ENCODE measurements at places on chromosomes 1 and 21.
A peak's percentile ranks its signal among the peaks of the same experiment; 100 is the strongest.

- DNase-seq = peak; percentile 39
Measured at GRCh38 chr1:1299686-1300351, 7.9 kb downstream of the ACAP3 start.

GRCh38 chr1:33092438-33092837 lies 11.5 kb downstream of the AZIN2 start:
- DNase-seq = no peak

DNA sequence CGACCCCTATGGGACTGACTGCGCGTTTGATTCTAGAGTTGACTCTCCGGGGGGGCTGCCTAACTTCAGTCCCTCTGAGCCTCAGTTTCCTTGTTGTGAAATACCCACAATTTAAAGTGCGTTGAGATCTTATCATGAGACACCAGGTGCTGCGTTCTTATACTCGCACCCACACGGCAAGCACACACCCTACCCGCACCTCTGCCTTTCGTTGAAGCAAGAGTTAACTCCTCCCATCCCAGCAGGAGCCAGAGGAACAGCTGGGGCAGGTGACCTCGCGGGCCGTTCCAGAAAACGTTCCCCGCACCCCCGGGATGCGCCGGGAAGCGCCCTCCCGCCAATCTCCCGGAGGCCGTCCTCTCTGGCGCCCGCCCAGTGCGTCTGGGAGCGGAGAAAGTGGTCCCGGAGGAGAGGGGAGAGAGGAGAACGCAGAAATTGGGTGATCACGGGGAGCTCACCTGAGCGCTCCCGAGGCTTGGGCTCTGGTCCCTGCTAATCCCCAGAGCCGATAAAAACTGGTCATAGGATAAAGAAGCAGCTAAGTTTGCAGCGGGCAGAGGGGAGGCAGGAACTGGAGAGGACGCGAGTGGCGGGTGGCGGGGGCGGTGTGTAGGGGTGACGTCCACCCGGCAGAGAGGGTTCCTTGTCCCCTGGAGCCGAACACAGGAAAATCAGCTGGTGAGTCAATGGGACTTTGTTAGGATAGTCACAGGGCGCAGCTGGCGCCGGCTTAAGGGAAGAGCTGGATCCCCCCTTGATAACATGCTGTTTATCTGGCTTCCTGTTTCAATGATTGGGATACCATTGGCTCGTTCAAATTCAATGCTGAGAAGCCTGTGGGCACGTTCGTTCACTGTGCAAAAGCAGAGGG lies 869 bp downstream of the NAV1 start:
- DNase-seq = no peak

DNA sequence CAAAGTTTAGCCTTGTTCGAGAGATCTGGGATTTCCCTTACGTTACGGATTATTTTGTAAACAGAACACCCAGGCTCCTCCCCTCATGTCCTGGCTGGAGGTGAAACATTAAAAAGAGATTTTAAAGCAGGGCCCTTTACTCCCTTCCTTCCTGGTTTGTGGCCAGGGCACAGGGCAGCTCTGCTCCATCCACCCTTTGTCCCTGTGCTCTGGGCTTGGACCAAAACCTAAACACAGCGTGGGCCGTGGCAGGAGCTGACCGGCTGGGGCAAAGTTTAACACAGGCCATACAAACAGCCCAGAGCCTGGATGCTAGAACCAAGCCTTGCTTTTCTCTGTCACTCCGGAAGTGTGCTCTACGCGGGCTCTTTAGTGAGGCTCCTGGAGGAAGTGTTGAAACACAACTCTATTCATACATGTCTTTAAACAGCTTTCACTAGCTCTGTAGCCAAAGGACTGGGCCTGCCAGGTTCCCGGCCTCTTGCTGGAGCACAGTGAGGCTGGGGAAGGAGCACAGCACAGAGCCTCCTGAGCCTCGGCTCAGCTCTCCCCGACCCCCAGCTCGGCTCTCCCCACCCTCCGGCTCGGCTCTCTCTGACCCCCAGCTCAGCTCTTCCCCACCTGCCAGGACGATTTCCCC lies 84.7 kb downstream of the PDE9A start:
- peak; percentile 69 for DNase-seq

DNA sequence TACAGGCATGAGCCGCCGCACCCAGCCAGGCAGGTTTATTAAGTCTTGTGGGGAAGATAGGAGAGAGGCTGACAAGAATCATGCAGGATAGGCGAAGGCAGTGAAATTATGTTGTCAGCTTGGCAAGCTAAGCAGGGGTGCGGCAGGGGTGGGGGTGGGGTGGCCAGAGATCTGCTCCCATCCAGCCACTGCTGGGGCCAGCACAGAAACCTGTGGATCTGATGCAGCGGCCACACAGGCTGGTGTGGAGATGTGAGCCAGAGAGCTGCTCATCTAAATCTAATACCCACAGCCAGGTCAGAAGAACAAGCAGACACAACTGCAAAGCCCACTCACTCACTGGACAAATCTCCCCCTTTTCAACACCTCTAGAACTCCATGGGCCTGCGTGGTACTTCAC lies 68.7 kb downstream of the KCTD3 start:
- DNase-seq = no peak

DNA sequence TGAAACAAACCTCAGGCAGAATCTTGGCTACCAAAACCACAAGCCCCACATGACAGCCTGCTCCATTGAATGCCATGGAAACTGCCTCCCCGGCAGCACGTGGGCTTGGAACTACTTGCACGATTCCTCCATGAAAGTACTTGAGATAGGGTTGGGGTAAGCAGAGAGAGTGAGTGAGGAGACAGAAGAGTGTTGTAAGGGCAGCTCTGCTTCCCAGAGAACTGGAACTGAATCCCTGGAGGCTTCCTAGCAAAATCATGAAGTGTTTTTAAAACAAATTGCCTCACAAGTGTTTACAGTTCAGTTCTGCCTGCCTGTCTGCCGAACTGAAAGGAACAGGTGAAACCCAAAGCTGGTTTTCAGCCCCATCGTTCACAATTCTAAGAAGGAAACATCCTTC lies 35.3 kb upstream of the DNASE2B start:
- no peak for DNase-seq
